ENCODE measurements at places on chromosomes 6 and 20.

- no peak for DNase-seq
Observed at GRCh38 chr6:90415178-90415577, 118.5 kb upstream of the BACH2 start.

DNA sequence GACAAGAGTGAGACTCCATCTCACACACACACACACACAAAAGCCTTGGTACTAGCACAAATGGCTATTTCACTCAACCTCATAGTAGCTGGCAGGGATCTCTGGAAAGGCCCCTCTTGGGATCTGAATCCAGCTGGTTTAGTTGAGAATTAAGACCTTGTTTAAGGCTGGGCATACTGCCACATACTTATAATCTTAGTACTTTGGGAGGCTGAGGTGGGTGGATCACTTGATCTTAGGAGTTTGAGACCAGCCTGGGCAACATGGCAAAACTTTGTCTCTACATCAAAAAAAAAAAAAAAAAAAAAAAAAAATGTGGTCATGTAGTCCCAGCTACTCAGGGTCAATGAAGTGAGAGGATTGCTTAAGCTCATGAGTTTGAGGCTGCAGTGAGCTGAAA is 628.3 kb downstream of the MMUT start:
- DNase-seq = peak; percentile 27

DNA sequence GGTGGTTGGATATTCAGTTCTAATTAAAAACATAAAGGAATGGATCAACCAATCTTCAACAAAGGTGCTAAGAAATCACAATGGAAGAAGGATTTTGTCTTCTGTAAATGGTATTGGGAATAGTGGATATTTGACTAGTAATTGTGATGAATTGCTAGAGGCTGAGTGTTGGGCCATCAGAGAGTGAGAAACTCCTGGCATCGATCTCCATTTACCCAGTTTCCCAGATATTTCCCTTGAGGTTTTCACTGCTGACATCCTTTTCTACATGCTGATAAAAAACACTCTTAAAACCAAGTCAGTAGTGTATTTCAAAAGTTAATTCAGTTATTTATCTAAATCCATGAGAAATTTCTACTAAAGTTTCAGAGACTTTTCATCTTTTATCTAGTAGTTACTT is 40.4 kb upstream of the COL10A1 start:
- DNase-seq = no peak

GRCh38 chr20:38804682-38805501 is 605 bp upstream of the PPP1R16B start:
- no peak for DNase-seq

- no peak for DNase-seq
Observed at GRCh38 chr6:48389146-48390043, 278.4 kb upstream of the PTCHD4 start.

GRCh38 chr6:30656513-30656912 is 9.6 kb downstream of the C6orf136 start:
- DNase-seq = no peak

- no peak for DNase-seq
Observed at GRCh38 chr20:40933758-40934157, 94.9 kb upstream of the TOP1 start.

GRCh38 chr20:40359131-40359912 is 329.7 kb downstream of the MAFB start:
- DNase-seq = no peak

DNA sequence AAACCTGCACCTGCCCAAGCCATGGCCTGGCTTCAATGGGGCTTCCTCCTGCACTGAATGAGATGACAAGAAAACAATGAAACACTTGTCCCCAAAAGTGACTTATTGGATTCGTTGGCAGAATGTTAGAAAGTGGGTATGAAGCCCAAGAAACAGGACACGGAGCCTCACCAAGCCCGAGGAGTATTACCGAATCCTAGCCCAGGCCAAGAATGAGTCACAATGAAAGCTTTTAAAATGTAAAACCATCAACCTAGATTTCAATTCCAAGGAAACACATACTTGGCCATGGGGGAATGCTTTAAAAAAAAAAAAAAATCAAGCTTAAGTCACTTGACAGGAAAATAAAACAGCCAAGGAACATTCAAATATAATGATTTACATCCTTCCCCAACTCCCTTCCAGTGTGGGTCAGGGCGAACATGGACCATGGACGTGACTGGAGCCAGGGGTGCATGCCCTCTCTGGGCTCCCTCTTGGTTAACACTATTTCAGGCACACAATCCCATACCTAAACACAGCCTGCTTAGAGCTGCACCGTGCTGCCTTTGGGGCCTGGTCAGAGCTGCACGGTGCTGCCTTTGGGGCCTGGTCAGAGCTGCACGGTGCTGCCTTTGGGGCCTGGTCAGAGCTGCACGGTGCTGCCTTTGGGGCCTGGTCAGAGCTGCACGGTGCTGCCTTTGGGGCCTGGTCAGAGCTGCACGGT is 3.1 kb upstream of the STX16 start:
- peak; percentile 72 for DNase-seq

- DNase-seq = no peak
Observed at GRCh38 chr20:57589123-57589727, 28.3 kb downstream of the PCK1 start.

DNA sequence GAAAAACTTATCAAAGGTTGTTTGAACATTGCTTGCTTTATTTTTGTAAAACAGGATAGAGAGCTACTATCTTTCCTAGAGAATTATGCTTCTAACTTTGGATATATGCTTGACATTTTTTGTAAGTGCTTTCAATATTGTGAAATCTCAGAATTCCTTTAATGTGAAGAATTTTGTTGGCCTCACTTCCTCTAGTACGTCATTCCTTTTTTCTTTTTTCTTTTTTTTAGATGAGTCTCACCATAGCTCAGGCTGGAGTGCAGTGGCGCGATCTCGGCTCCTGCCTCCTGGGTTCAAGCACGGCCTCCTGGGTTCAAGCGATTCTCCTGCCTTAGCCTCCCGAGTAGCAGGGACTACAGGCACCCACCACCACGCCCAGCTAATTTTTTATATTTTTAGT is 668.1 kb downstream of the RFPL4B start:
- DNase-seq = peak; percentile 79

GRCh38 chr20:56628873-56629463 is at the start of gene TFAP2C:
Gene TFAP2C (plus strand): TSS chr20:56629306. CDS start chr20:56629545, 239 bp downstream.
- peak; percentile 77 for DNase-seq

- DNase-seq = peak; percentile 49
Observed at GRCh38 chr20:35739294-35740163, 2.5 kb downstream of the RBM39 start.

DNA sequence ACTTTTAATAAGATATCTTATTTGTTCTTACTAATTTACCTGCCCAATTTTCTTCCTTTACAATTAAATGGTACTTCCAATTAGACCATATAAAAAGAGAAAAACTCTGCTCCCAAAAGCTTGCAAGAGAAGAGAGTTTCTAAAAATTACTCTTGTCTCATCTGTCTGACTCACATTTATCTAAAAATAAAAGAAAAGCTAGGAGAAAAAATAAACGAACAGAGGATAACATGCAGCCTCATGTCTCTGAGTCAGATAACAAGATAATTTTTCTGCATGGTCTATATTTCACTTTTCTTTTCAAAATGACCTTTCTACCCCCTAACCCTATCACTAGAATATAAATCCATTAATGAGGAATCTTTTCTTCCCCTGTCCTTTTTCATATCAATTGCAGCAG is 127.2 kb upstream of the TCF21 start:
- peak; percentile 69 for DNase-seq

All from fibroblast of skin of right biceps (primary cell).